ENCODE measurements at places on chromosomes 6 and 20.

DNA sequence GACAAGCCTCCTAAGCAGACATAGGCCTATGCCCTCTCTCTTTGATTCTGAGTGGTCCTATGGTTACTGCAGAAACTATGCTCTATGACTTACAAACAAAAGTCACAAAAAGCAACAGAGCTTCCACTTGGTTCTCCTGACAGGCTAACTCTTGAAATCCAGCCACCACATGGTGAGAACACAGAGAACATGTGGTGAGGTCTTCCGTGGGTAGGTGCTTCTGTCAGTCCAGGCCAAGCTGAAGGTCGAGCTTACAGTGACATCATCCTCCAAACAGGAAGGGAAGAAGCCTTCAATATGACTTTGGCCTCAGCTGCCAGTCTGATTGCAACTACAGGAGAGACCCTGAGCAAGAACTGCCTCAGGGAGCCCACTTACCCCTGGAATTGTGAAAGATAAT is 265.5 kb downstream of the TBX18 start:
- no peak for DNase-seq

DNA sequence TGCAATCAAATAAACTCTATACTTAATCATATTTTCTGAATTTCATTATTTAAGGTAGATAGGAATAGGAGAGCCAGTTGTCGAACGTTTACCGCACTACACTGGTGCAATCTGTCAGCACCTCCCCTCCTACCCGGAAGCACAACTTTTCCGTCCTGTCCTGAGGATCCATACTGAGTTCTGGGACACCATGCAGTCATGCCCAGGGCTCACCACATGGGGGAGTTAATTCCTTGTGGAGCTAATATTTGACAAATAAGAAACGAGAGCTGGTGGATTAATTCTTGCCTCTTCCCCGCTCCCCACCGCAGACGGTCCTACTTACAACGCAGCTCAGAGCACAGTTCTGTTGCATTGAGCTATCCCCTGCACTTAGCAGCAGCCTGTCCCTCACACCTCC is 107.7 kb upstream of the RALGAPA2 start:
- no peak for DNase-seq

GRCh38 chr20:3446779-3447178 is 24.0 kb upstream of the ATRN start:
- DNase-seq, result no peak

DNA sequence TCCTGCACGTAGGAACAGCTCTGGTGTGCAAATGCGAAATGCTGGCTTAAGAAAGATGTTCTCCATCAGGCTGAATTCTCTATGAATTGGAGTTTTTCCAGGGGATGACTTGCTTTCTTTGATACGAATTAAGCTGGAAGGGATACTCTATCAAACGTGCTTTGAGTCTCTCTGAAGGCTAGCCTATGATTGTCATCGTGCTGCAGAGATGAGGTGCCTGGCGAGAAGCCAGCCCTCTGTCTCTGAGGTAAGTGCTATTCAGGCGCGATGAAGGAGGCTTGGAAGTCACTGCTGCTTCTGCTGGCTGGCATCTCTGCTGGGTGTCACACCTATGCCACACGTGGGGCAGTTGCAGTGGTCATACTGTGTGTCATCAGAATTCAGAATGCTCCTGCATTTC is 223.7 kb downstream of the TAF4 start:
- no peak for DNase-seq

GRCh38 chr20:57450419-57450818 is 59.2 kb downstream of the RBM38 start:
- no peak for DNase-seq

Measured in T-helper 2 cell (primary cell).